ENCODE measurements at places on chromosomes 2 and 18.

GRCh38 chr2:128489526-128490273 lies 171.0 kb upstream of the HS6ST1 start:
- DNase-seq: no peak

GRCh38 chr2:119160361-119160990 lies 1.9 kb upstream of the C1QL2 start:
- DNase-seq: no peak

DNA sequence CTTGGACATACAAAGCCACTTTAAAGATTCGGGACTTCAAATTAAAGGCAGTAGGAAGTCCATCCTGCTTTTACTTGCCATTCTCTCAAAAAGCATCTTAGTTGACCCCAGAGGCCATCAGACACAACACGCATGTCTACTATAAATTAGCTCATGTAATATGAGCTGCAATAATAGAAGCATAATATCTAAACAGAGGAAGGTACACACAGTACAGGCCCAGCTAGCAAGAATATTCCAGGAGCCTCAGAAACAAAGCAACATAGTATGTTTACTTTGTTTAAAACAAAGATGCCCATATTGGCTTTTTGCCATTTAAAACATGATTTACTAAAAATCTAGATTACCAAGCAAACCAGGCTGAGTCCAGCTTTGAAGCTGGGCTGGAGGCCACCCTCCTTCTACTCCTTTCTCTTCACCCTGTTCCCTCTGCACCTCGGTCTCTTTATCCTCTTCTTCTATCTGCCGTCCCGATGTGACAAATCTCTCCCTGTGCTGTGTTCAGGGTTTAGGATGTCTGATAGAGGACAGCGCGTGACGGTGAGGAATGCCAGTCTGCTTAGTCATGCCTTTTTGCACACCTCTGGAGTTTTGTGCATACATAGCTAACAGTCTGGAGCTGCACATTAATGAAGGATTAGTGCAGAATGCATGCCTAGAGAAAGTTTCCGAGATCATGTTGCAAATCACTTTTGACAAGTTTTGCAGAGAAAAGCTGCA lies 28.2 kb downstream of the DTNA start:
- no peak for DNase-seq

GRCh38 chr18:2104620-2105462 lies 466.5 kb downstream of the METTL4 start:
- peak; percentile 36 for DNase-seq

DNA sequence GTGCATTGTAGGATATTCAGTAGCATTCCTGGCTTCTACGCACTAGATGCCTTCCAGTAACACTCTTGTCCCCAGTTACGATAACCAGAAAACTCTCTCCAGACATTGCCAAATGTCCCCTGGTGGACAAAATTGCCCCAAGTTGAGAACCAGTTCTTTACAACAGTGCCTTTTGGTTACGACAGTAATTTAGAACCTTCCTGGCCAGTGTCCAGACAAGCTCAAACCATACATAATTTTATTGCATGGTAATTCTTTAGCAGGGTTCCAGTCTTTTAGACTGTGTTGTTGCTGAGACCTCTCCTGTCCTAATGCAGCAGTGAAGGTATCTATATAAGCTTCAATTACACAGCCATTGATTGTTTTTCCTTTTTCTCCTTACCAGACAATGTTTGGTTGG lies 20.2 kb downstream of the RNMT start:
- no peak for DNase-seq

GRCh38 chr18:76721207-76721996 lies 101.0 kb upstream of the ZNF236 start:
- DNase-seq: no peak

DNA sequence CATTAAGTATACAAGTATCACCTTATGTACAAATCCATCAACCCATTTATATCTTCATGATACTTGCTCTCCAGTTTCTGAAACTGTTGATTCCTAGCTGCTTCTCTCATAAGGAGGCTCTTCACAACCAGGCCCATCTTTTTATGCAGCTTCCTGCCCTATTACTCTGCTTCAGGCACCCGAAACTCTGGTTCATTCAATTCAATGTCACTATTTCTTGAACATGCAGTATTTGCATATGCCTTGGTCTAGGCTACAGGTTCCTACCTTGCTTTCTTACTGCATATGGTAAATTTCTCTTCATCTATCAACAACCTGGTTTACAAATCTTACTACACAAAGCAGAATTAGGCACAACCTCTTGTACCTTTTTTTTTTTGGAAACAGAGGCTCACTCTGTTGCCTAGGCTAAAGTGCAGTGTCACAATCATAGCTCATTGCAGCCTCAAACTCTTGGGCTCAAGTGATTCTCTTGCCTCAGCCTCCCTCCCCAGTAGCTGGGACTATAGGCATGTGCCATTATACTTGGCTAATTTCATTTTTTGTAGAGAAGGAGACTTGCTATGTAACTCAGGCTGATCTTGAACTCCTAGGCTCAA lies 2.7 kb upstream of the CDKL4 start:
- no peak for DNase-seq

GRCh38 chr2:97708608-97709007 lies 4.8 kb upstream of the ZAP70 start:
- DNase-seq: no peak

GRCh38 chr2:24261441-24261840 lies 86.6 kb downstream of the FAM228A start:
- no peak for DNase-seq

DNA sequence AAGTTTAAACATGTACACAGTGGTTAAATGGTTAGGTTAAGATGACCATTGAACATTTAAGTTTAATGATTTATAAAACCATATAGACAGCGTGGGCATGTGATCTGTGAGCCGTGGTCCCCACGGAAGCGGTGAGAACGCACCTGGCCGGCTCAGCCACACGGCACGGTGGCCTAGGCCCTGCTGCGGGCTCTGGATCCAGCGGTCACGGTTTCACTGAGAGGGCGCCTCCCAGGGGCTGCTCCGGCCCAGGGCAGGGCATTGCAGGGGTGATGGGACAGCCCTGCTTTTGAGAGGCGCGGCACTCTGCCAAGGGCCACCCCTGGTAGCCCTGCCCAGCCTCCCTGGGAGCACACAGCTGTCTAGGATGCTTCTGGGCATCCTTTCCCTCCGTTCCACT lies 124.9 kb downstream of the RGPD3 start:
- no peak for DNase-seq

GRCh38 chr2:103288696-103289095 lies 526.9 kb downstream of the TMEM182 start:
- no peak for DNase-seq

DNA sequence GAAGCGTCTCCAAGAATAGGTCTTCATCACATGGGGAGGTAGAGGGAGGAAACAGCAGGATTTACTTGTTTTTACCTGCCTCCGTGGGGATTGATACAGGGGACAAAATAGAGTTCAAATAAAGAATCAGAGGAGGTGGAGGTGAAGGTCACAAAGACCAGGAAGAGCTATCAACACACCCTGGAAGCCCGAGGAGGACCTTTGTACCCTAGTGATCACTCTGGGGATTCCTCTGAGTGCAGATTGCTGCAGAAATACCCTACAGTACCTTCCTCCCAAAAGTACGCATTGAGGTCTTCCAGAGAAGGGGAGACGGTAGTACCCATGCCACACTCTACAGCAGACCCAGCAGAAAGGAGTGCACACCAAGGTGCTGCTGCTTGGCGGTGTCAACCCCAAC lies 44.9 kb downstream of the OSR1 start:
- no peak for DNase-seq

GRCh38 chr2:165164201-165164600 lies 39.6 kb downstream of the SCN3A start:
- no peak for DNase-seq

GRCh38 chr2:17754773-17755425 lies 961 bp downstream of the GEN1 start:
- no peak for DNase-seq

DNA sequence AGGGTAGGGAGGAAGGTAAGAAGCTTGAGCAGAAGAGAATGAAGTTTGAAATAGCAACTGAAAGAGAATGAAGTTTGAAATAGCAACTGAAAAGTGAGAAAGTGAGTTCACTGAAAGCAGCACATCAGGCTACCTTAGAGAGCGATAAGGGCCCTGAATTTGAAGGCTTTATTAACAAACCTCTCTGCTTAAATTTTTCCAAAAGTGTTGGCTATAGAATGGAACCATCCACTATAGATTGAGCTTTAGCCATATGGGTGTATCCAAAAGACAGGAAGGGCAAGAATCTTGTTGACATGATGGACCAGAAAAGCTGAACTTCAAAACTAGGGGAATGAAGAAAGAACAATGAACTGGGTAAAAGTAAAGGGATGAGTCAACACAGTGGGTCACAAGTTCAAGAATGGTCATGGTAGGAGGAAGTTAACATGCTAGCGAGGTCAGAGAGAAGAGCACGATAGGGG lies 122.5 kb downstream of the ASXL3 start:
- DNase-seq: no peak

GRCh38 chr18:7896805-7897518 lies 329.8 kb downstream of the PTPRM start:
- DNase-seq: no peak

DNA sequence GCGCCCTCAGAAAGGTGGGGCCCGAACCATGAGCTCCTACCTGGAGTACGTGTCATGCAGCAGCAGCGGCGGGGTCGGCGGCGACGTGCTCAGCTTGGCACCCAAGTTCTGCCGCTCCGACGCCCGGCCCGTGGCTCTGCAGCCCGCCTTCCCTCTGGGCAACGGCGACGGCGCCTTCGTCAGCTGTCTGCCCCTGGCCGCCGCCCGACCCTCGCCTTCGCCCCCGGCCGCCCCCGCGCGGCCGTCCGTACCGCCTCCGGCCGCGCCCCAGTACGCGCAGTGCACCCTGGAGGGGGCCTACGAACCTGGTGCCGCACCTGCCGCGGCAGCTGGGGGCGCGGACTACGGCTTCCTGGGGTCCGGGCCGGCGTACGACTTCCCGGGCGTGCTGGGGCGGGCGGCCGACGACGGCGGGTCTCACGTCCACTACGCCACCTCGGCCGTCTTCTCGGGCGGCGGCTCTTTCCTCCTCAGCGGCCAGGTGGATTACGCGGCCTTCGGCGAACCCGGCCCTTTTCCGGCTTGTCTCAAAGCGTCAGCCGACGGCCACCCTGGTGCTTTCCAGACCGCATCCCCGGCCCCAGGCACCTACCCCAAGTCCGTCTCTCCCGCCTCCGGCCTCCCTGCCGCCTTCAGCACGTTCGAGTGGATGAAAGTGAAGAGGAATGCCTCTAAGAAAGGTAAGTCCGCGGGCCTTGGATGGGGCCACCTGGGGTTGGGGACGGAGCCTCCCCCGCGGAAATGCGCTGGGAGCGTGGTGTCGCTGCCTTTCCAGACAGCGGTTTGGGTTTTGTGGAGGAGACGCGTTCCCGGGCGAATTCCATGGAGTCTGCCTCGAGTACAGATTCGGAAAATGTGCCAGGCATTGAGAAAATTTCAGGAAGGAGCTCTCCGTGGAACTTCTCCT lies 559 bp downstream of the HOXD1 start:
- no peak for DNase-seq

GRCh38 chr18:23994361-23994902 lies 20.1 kb upstream of the TTC39C start:
- no peak for DNase-seq

DNA sequence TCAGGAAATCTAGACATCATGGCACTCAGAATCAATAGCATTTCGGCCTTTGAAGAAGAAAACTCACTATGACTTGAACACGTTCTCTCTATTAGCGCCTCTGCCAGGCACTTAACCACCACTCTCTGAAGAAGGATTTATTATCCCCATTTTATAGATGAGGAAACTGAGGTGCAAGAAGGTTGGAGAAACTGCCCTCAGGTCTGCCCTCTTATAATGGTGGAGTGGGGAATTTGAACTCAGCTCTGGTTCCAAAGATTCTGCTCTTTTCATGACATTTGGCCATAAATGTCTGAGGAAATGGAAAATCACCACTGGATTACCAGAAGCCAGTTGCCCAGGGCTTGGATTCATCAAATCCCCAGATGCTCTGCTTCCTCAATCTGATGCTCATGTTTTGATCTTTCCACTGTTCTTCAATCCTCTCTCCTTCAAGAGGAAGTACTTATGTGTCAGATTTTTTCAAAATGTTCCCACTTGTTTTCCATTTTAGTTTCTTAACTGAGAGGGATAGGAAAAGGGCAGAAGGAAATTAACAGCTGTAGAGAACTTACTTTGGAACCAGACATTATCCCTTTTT lies 68.1 kb downstream of the ANTXR1 start:
- no peak for DNase-seq

DNA sequence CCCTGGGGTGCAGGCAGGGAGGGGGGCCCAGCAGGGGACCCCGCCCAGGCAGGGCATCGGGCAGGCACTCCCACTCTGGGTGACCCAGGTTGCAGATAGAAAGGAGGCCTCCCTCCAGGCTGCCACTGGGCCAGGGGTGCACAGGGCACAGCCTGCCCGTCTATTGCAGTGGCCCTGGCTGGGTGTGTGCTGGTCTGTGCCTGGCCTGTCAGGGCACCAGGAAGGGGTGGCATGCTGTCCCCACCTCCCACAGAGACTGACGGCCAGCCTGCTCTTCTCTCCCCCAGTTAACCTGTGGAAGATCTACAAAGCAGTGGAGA lies 12.9 kb downstream of the ARID5A start:
- DNase-seq: no peak

DNA sequence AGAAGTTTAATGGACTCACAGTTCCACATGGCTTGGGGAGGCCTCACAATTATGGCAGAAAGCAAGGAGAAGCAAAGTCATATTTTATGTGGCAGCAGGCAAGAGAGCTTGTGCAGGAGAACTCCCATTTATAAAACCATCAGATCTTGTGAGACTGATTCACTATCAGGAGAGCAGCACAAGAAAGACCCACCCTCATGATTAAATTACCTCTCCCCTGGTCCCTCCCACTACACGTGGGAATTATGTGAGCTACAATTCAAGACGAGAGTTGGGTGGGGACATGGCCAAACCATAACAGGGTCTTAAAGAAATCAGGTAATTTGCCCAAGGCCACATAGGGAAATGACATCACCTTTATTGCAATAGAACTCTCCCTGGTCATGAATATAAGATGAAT lies 1073.3 kb upstream of the ACVR2A start:
- DNase-seq: no peak

GRCh38 chr18:41719808-41720207 lies 235.2 kb upstream of the PIK3C3 start:
- no peak for DNase-seq

DNA sequence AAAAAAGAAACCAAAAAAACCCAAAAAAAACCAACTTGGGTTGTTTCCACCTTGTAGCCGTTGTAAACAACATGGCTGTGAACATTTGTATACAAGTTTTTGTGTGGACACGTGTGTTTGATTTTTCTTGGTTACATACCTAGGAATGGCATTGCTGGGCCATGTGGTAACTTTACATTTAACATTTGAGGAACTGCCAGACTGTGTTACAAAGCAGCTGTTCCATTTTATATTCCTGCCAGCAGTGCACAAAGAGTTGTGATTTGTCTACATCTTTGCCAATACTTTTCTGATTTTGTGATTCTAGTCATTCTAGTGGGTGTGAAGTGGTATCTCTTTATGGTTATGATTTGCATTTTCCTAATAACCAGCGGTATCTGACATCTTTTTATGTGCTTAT lies 22.5 kb downstream of the LPIN1 start:
- DNase-seq: no peak

All from bone marrow (tissue), 2 donors.